Activated T-helper 1 cell treated with Interleukin-2 at 50 U/mL for 16 hours (primary cell): ENCODE measurements at places on chromosomes 11 and 22.

GRCh38 chr11:130721736-130722135, 194.5 kb downstream of the SNX19 start:
- DNase-seq: no peak

- no peak for DNase-seq
Observed at GRCh38 chr11:100825626-100826025, 138.5 kb downstream of the ARHGAP42 start.

GRCh38 chr22:30697975-30698374, 3.3 kb downstream of the OSBP2 start:
- DNase-seq: no peak

GRCh38 chr11:21769188-21769587, 423.7 kb upstream of the ANO5 start:
- no peak for DNase-seq

GRCh38 chr22:46731246-46732040, 6.6 kb downstream of the CERK start:
- DNase-seq: no peak

DNA sequence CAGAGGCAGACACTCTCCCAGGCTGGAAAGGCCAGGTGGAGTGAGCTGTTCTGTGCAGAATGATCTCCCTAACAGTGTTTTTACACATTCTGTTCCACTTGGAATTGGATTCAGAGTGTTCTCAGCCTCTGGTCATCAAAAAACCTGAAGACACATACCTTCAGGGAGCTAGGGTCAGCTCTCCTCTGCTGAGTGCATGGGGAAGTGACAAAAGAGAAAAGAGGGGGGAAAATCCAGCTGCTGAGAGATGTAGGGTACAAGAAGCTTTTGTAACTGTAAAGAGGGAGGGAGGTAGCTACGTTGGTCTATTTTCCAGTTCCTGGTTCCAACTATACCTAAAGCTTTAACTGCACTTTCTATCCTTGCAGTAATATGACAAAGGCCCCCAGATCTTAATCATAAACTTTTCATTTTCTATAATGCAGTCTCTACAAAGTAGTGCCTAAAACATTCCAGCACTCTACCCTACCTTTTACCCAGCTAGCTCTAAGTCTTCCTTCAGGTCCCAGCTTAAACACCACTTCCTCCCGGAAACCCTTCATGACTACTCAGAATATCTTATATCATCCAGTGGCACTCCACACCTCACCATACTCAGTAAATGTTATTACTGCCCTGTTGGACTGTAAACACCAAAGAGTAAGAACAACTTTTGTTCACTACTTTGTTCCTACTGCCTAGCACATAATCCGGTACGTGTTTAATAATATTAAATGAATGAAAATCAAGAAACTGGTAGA, 9.2 kb downstream of the MAPK1 start:
- DNase-seq: no peak

DNA sequence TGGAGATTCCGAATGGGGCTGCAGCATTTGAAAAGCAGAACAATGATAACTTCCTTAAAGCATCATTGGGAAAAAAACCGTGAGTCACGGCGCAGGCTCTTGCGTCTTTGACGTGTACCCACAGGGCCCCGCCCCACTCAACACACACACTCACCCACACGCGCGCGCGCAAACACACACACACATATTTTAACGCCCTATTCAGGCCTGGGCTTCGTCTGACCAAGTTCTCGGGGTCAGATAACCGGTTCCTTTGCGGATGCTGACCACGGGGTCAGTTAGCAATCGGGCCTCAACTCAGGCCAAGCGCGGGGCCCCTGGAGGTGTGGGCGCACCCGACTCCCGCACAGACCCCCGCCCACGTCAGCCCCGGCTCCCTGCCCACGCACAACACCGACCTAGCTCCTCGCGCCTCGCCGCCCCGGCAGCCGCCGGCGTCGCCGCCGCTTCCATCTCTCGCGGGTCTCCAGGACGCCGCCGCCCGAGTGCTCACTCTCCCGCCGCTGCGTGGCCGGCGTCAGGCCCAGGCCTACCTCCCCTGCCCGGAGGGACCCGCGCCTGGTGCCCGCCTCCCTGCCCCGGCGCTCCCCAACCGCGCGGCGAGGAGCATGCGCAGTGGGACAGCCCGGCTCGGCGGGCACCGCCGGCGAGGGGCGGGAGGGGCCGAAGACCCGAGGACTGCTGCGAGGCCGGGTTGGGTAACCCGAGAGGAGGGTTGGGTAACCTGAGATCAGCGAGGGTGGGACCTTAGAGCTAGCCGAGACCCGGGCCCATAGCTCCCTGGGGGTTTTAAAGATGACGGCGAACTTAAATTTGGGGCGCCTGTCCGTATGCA, at the start of gene SLC36A4:
Gene SLC36A4, minus strand, starts transcription at position 612 of the 835 bp plus-strand sequence. Its CDS starts 159 bp downstream, at position 453.
- DNase-seq: peak; percentile 70

- DNase-seq: no peak
Observed at GRCh38 chr22:45320357-45320976, 10.7 kb downstream of the FAM118A start.

DNA sequence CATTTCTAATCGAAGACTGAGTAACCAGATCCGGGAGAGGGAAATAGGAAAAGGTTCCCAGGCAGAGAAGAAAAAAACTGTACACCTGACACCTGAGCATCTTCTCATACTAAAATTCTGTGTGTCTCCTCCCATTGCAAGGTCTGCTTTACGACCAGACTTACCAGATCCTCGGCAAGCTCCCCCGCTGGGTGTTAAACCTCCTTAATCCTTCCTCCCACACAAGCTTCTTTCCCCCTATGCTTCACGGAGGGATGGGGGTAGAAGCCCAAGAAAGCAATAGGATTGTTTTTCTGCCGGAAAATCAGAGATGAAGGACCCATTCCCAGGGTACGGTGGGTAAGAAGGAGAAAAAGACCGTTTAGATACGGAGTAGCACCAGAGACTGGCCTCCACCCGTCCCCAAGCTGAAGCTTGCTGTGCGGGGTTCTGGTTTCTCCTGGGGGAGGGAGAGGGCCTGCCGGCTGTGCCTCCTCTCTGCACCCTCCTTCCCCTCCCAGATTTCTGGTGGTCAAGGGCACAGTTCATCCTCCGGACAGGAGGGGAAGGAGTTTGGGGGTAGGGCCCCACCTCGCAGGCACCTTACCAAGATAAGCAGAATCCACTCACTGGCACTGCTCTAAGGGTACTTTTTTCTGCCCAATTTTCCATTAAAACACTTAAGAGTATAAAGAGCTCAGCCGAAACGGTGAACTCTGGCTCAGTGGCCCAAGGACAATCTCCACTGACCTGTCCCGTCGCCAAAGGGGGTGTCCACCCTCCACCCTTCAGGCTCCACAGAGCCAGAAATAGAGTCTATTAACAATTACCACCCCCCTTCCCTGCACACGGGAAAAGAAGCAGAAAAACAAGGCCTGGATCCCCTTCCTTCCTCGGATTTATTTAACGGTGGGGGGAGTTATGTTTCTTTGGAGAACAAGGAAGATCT, 1.2 kb downstream of the TOB2 start:
- no peak for DNase-seq

- no peak for DNase-seq
Observed at GRCh38 chr11:88377144-88377543, 39.6 kb upstream of the CTSC start.

DNA sequence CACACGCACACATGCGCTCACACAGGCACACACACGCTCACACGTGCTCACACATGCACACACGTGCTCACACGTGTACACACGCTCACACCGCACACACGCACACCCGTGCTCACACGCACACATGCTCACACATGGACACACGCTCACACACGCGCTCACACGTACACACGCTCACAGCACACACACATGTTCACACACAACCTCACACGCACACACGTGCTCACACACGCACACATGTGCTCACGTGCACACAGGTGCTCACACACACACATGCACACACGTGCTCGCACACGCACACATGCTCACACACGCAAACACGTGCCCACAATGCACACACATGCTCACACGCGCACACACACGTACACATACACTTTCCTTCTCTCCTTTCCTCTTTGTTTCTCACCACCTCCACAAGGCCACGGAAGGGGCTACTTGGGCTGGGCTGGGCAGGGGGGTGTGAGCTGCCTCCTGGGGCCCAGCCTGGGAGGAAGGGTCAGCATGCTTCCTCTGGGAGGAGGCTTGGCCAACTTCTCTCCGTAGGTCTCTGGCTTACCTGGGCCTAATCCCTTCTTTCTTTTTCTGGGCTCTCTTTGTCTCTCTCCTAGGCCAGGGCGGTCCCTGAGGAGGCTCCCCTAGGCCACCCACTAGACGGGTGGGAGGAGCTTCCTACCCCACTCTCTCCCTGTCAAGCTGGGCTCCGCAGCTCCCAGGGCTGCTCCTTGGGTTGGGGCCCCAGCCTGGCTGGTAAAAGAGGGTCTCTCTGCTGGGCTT, 34.5 kb upstream of the PARVG start:
- DNase-seq: no peak

GRCh38 chr11:69229511-69229910, 64.4 kb upstream of the MYEOV start:
- no peak for DNase-seq

GRCh38 chr22:20503816-20504215, 3.6 kb upstream of the MED15 start:
- no peak for DNase-seq
